ENCODE measurements at places on chromosomes 1 and 21. TPM values are rescaled to one million over a fixed set of nuclear protein-coding genes. Genes with fewer than 3 reads are reported as not detected.

The IL19 gene
- total RNA-seq = not detected

The SLC30A2 gene
- total RNA-seq = not detected

The CAMK2N1 gene
- total RNA-seq = 74.3 TPM

The CIART gene
- total RNA-seq = 1.7 TPM

The LRRC7 gene
- total RNA-seq = 215 TPM

The MFSD2A gene
- 18.7 TPM for total RNA-seq

The PDC gene
- not detected for total RNA-seq

The CASQ1 gene
- total RNA-seq = 7.6 TPM

The OSCP1 gene
- 12.8 TPM for total RNA-seq

The TDRD10 gene
- total RNA-seq = 0.49 TPM

The PLA2G2F gene
- total RNA-seq = not detected

The ASPM gene
- total RNA-seq = 6.1 TPM

The TTC24 gene
- total RNA-seq = not detected

The SON gene
- total RNA-seq = 213 TPM

The FABP3 gene
- total RNA-seq = 88.0 TPM

The TMEM82 gene
- not detected for total RNA-seq

The TMEM9 gene
- total RNA-seq = 53.6 TPM

The ERG gene
- 1.2 TPM for total RNA-seq

The TFF2 gene
- total RNA-seq = not detected

The CFAP141 gene
- not detected for total RNA-seq

The NR1I3 gene
- total RNA-seq = under 0.01 TPM

The RAB7B gene
- 0.49 TPM for total RNA-seq

The CHIA gene
- not detected for total RNA-seq

The SELENBP1 gene
- total RNA-seq = 5.7 TPM

The CLDN8 gene
- total RNA-seq = not detected

The TMIGD3 gene
- total RNA-seq = 0.74 TPM

The IGSF9 gene
- total RNA-seq = 7.6 TPM

The NBPF6 gene
- not detected for total RNA-seq

The C1orf116 gene
- under 0.01 TPM for total RNA-seq

The MAEL gene
- total RNA-seq = 0.74 TPM

The SPRR5 gene
- not detected for total RNA-seq

The SERPINC1 gene
- not detected for total RNA-seq

The KRTAP10-4 gene
- not detected for total RNA-seq

Measured in temporal lobe (tissue), 4 donors.